ENCODE measurements at places on chromosomes 1 and 21. TPM values are rescaled to one million over a fixed set of nuclear protein-coding genes. Genes with fewer than 3 reads are reported as not detected.

NTMT2 gene
- not detected for polyA plus RNA-seq

ZFYVE9 gene
- polyA plus RNA-seq, result 14.5 TPM

HEYL gene
- 6.4 TPM for polyA plus RNA-seq

CRABP2 gene
- 16.7 TPM for polyA plus RNA-seq

CATSPERE gene
- 1.2 TPM for polyA plus RNA-seq

GJA4 gene
- polyA plus RNA-seq, result 15.0 TPM

DHRS3 gene
- 42.0 TPM for polyA plus RNA-seq

KCNJ9 gene
- 0.36 TPM for polyA plus RNA-seq

RGS18 gene
- 4.1 TPM for polyA plus RNA-seq

C1QC gene
- polyA plus RNA-seq, result 79.1 TPM

ADORA1 gene
- 0.55 TPM for polyA plus RNA-seq

TSTD1 gene
- polyA plus RNA-seq, result 60.9 TPM

RHOU gene
- 44.2 TPM for polyA plus RNA-seq

CFAP74 gene
- 1.4 TPM for polyA plus RNA-seq

MYOG gene
- polyA plus RNA-seq, result 0.66 TPM

RAB42 gene
- 37.1 TPM for polyA plus RNA-seq

ITLN2 gene
- 1.9 TPM for polyA plus RNA-seq

DRAXIN gene
- polyA plus RNA-seq, result 0.42 TPM

ANKRD45 gene
- 0.34 TPM for polyA plus RNA-seq

LUZP1 gene
- polyA plus RNA-seq, result 23.7 TPM

OR14K1 gene
- not detected for polyA plus RNA-seq

LCE1F gene
- not detected for polyA plus RNA-seq

SNAP47 gene
- 25.2 TPM for polyA plus RNA-seq

PIK3CD gene
- 16.1 TPM for polyA plus RNA-seq

FMO5 gene
- 15.8 TPM for polyA plus RNA-seq

FCMR gene
- polyA plus RNA-seq, result 4.4 TPM

DDX59 gene
- polyA plus RNA-seq, result 22.9 TPM

HS2ST1 gene
- 32.2 TPM for polyA plus RNA-seq

CLDN17 gene
- polyA plus RNA-seq, result not detected

SFN gene
- 6.9 TPM for polyA plus RNA-seq

All from large intestine (tissue), 12 donors.